Fibroblast of skin of abdomen (primary cell): ENCODE measurements at places on chromosomes 5 and 9.

DNA sequence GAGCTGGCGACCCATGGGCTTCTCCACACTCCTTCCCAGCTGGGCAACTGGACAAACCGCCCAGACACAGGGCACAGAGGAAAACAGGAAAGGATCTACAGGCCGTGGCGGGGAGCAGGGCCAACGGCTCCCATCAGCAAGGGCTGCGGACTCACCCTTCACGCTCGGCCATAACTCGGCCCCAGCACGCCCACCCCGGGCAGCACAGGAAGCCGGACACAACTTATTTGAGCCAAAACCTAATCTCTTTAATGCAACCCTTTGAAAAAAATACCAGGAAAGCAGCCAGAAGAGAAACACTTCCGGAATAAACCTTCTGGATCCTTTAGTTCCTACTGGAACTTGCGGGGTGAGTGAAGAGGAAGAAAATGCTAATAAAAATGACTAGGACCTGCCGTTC is 59.9 kb downstream of the VAV2 start:
- DNase-seq, result no peak

- no peak for DNase-seq
Measured at GRCh38 chr5:140883927-140884697, 2.2 kb downstream of the PCDHA13 start.

DNA sequence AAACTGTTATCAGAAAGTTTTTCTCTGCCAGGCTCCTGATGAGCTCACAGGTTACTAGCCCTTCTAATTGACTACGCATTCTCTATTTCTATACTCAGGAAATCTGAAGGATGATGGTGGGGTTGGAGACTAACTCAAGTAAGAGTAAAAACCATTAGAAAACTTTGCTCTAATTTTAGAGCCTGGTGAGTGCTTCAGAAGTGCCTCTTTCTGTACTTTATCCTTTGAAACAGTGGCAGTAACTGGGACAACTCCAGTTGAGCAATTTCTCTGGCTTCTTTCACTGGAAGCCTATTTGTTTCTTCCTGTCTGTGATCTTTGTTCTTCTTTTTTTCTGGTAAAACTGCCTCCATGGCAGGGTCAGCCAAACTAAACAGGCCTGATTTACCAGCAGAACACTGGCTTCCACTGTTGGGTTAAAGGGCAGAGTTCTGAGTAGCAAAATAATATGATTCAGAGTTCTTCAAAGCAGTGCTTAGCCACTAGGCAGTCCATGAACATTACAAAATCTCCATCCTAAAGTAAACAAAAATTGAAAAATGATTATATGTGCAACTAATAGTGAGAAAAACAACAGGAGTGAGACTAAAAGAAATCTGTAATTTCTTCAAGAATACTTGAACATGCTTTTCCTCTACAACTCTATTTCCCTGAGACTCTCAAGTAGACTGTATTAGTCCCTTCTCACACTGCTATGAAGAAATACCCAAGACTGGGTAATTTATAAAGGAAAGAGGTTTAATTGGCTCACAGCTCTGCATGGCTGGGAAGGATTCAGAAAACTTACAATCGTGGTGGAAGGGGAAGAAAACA is 79.8 kb downstream of the MROH2B start:
- DNase-seq, result no peak

DNA sequence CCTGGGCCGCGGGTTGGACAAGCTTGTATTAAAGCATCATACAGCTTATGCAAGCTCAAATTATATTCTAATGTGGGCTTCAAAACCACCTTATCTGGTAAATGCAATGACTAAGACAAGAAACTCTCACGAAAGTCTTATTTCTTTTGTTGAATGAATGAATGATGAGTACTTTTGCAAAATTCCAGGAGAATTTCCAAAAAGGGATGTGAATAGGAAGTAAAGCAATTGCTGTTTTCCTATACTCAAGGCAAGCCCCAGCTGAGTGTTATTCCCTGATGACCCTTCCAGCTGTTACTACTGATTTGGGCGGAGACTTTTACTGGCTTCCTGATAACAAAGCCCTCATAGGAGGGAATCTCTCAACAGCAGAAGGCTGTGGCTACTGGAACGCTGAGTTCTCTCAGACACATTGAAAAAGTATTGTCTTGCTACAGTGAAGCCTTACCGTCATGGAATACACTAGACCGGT is 162.8 kb downstream of the SREK1 start:
- no peak for DNase-seq

DNA sequence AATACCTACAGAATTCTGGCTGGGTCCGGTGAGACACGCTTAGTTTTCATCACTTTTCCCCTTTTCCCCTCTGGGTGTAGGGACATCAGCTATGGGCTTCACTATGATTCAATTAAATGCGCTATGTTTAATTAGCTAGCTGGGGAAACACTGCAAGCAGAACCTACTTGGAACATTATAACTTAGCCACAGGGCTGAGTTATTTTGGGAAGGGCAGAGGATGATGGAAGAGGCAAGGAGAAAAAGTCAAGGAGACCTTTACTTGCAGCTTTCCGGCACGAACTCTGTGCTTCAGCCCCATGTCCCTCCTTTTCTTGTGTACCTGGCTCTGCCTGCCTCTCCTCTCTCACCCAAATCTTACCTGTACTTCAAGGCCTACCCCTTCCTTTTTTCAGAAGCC is 62.8 kb downstream of the KIF4B start:
- no peak for DNase-seq

DNA sequence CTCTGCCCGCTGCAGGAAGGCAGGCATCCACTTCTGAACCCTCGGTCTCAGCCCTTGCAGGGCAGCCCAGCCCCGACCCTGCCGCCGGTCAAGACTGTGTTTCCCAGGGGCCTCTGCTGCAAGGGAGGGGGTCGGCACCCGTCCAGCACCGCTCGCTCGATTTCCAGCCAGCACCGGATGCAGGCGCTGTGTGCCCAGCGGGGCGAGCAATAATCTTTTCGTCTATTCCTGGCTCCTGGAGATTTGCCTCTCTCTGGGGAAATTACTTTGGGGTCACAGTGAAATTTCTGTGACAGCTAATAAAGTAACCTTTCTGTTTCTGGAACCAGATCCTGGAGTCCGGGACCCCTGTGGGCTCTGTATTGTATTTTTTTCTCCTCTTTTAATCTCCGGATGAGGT is 155.3 kb downstream of the COL23A1 start:
- DNase-seq, result no peak

GRCh38 chr5:135599421-135600151 is 20.8 kb upstream of the CXCL14 start:
- no peak for DNase-seq

DNA sequence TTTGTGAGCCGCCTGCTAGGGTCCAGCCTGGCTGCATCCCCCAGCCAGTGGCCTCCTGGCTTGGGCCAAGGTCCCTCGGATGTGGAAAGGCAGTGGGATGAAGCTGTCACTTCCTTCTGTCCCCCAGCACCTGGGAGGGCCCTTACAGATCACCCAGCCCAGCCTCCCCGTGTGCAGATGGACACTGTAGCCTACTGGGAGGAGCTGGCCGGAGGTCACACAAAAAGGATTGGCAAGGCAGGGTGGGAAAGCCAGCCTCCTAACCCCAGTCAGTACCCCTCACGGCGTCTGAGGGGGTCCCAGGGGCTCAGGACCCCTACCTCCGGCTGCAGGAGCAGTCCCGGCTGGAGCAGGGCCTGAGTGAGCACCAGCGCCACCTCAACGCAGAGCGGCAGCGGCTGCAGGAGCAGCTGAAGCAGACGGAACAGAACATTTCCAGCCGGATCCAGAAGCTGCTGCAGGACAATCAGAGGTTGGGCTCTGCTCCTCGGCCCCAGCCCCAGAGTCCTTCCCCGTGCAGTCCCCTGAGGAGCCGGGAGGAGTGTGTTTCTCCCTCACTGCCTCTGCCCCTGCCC is 28.3 kb downstream of the LRSAM1 start:
- DNase-seq, result no peak

- peak; percentile 42 for DNase-seq
Measured at GRCh38 chr5:135829681-135830383, 4.6 kb upstream of the SLC25A48 start.

- no peak for DNase-seq
Measured at GRCh38 chr5:10173716-10174115, 76.0 kb downstream of the ATPSCKMT start.

- no peak for DNase-seq
Measured at GRCh38 chr9:108703429-108703828, 152.4 kb downstream of the ACTL7B start.

DNA sequence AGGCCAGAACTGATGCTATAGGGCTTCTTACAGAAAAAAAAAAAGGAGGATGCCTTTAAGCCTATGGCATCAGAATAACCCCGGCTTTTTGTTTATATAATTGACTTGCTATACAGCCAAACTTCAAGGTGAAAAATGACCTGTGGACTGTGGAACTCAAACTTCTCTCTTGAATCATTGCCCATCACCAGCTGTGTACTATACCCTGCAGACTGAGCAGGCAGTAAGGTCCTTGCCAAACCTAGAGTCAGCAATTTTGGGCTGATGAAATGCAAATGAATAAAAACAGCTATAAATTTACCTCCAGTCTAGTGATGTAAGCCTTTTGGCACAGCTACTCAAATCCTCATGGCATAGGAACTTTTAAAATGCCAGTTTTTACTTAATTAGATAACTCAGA is 44.5 kb upstream of the PPP3R2 start:
- peak; percentile 32 for DNase-seq

DNA sequence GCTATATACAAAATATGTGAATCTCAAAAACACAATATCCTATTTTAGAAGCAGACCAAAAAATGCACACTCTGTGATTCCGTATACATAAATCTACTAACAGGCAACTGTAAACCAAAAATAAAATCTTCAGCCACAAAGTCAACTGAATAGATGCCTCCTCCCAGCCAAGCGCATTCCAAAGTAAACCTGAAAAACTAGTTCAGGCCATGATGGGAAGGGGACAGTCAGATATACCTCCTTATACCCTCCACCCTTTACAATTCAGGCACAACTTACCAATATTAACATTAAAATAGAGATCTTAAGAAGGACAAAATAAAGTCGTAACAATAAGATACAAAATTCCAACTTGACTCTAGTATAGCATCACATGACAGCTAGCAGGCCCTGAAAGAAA is 1604.5 kb upstream of the NUDT12 start:
- no peak for DNase-seq

- no peak for DNase-seq
Measured at GRCh38 chr5:135998889-135999288, 29.9 kb upstream of the TGFBI start.

GRCh38 chr5:141617682-141618029 is 1.1 kb downstream of the DIAPH1 start:
- no peak for DNase-seq

GRCh38 chr9:132591244-132591643 is 8.8 kb downstream of the BARHL1 start:
- DNase-seq, result no peak

DNA sequence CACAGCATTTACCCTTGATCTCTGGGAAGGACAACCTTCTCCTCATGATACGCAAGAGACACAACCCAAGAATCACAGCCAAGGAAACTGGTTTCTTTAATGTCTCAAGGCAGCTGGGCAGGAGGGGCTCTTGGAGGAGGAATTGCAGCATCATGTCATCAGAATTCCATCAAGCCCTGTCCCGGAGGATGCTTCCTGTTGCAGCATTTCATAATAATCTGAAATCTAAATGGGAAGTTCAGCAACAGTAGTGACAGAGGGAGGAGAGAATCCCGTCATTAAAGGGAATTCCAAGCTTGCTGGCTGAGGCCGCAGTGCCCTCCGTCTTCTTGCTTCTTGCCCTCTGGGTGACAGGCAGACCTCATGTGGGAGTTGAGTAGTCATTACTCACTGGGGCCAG is 192.7 kb downstream of the TENT4A start:
- DNase-seq, result no peak

DNA sequence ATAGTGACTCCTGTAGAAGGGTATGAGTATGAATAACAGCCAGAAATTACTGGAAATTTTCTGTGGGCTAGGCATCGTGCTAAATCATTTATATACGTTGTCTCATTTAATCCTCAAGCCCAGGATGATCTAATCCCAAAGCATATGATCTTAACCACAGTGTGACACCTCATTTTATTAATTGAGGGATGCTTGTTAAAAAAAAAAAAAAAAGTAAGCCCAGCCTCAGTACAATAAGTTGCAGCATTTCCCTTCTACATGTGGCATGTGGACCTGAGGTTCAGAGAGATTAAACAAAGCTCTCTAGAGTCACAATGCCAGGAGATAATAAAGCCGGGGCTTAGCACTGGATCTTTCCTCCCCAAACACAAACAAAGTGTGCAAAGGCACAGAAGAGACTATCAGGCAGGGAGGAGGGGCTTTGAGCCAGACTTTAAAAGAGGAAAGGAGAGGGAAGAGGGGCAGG is 49.5 kb downstream of the KLF4 start:
- DNase-seq, result peak; percentile 91

GRCh38 chr5:6752236-6752635 is 39.0 kb downstream of the TENT4A start:
- DNase-seq, result no peak

DNA sequence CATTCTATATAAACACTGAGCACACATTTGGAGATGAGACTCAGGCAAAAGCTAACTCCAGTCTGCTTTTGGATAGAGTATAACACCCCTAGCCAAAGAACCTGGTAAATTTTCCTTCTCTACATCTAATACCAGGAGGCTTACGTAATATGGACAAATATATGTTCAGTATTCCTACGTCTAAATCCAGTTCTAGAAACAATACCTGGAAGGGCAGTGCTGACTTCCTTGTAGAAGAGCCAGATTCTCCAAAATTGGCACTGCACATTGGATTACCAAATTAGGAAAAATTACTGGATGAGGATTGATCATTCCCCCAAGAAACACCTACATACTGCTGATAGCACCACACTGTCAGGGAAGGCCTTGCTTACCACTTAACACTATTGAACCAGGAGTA is 247.4 kb downstream of the SAXO1 start:
- DNase-seq, result no peak

- peak; percentile 79 for DNase-seq
Measured at GRCh38 chr9:136847088-136847825, 2.0 kb upstream of the PHPT1 start.

DNA sequence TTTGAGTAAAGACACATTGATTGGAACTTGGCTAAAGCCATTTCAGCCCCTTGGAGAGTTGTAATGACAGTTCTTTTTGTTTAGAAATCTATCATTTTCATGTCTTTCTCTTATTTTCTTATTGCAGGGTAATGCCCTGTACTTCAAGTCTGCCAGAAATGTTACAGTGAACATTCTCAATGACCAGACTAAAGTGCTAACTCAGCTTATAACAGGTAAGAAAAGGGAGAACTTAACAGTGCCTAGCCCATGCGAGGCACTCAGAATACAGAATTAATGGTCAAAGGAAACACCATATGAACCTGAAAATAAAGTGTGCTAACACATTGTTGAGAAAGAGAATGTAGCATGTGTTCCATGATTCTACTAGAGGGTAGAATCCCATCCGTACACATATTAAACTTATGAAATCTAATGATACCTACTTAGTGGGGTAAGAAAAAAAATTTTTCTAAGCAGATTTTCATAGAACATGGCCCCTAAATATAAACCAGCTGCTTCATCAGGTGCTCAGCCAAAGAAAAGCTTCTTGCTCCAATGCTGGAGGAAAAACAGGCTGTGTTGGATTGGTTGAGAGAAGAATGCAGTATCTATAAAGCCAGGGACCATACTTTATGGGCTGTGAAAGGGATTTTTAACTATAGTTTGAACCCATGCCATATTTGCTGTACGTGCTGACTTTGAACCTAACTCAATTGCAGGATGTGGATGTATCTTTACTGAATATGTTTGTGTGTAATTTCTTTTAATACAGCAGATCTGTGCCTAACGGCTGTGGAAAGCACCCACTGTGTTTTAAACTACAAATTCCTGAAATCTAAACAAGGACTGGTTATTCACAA is 260.8 kb upstream of the PPP1R2B start:
- DNase-seq, result no peak
